ENCODE measurements at places on chromosomes 1 and 21.

- no peak for DNase-seq
These were observed 20.0 kb upstream of the SYT6 start for GRCh38 chr1:114173680-114174079.

DNA sequence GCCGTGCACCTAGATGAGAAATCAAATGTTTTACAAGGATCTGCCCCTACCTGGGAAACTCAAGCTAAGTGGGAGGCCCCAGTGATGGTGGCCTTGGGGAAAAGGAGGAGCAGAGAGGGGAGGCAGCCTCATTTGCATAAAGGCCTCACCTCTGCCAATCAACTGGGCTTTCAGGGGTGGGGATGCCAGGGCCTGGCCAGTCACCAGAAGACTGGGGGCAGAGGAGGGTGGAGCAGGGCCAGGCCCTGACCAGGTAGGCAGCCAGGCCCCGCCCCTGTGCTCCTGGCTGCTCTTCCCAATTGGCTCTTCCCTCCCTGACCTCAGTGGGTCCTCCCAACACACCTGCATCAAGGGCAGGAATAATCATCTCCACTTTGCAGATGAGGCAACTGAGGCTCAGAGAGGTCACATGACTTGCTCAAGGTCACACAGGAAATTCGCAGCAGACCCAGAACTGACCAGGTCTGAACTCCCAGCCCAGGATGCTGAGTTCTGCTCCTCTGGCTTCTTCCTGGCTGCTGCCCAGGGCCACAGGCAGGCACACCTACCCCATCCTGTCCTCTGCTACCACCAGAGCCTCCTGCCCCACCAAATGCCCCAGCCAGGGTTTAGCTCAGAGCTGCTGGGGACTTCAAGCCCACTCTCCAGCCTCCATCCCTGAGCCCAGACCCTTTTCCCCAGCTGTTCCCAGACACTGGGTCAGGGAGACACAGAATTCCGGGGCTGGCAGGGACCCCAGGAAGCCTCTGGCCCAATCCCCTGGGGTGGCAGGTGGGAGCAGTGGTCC is 677.9 kb downstream of the MATN1 start:
- DNase-seq = no peak

DNA sequence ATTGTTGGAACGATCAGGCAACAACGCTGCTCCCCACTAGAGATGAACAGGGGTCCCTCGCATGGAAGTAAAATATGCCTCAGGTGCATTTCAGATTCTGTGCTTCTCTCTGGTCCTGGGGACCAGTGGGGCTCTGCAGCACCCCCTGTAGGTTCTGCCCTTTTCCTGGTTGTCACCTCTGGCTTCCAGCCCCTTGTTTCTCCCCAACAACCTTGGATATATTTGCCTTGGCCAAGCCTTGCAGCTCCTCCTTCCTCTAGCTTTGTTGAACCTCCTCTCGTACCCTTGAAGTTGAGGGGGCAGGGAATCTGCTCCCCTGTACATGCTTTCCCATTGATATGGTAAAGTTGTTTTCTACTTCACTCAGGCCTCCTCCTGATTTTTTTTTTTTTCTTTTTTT is 5.4 kb upstream of the RGSL1 start:
- no peak for DNase-seq

DNA sequence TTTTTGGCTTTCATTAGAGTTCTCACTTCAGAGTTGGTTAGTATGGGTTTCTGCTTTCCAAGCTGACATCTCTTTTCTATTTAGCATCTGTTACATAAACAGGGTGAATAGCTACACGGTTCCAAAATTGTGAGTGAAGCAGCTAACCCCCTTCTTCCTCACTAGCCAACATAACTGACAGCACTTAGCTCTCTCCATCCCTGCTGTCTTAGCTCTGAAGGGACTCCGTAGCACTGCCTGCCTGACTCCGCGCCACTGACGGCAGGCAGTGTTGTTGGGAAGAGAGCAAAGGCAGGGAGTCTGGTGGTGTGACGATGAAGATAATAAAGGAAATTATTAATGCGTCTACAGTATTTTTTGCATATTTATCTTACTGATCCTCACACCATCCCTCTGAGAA is 247.0 kb downstream of the PTBP2 start:
- no peak for DNase-seq

- DNase-seq = no peak
These were observed 245.2 kb downstream of the TRABD2B start for GRCh38 chr1:47751996-47752451.

- DNase-seq = no peak
These were observed 924 bp upstream of the CAMSAP2 start for GRCh38 chr1:200737647-200738291.

- DNase-seq = no peak
These were observed 561.8 kb upstream of the ADAMTS5 start for GRCh38 chr21:27528697-27529096.

DNA sequence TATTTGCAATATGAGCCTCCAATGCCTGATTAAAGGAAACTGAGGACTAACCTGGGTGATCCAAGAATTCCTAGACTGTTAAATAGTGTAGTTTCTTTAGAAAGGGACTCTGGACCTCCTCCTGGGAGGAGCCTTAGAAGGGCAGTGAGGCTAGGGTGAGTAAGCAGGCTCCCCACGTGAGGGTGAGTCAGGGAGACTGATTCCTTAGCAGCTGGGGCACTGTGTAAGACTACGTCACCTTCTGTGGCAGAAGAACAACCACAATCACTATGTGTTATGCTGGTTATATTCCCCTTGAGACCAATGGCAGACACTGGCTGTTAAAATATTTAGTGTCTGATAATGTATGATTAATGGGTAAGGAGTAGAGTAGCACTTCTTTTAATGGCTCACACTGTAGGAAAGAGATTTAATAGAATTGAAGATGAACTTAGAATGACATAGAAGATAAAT is 53.3 kb upstream of the SYT14 start:
- no peak for DNase-seq

- DNase-seq = no peak
These were observed 1288.3 kb upstream of the B3GALT2 start for GRCh38 chr1:194474701-194475100.

GRCh38 chr21:18715606-18716005 is 312.0 kb upstream of the TMPRSS15 start:
- DNase-seq = no peak

DNA sequence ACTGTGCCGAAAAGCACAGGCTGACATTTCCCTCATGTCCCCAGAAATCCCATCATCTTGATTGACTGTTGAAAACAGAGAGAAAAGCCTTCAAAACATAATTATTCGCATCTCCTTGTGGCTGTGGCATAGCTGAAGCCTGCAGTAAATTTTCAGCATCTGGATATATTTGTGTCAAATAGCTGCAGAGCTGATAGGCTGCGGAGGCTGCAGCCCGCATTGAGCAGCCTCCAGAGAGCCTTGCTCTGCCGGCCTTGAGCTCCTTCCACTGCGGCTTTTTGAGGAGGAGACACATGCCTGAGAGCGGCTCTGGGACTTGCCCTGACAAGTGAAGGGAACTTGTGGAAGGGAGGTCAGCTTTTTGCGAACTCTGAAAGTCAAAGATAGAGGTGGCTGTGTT is 144.7 kb downstream of the RYR2 start:
- DNase-seq = no peak

DNA sequence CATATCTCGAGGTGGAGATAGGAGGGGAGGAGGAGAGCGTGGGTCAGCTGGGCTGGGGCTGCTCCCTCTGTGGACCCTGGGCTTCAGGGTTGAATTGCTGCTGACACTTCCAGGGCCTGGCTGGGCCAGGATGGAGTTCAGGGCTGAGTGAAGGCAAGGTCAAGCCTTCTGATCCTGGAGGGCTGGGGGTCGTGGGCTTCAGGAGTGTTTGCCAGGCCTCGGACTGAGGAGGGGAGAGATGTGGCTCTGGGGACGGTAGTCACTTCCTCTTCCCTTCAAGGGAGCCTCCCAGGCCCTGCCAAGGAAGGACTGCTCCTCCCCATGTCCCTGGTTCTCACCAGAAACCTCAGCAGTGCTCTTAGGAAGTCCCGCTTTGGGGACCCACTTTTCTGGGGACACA is 12.1 kb upstream of the FAM131C start:
- no peak for DNase-seq

DNA sequence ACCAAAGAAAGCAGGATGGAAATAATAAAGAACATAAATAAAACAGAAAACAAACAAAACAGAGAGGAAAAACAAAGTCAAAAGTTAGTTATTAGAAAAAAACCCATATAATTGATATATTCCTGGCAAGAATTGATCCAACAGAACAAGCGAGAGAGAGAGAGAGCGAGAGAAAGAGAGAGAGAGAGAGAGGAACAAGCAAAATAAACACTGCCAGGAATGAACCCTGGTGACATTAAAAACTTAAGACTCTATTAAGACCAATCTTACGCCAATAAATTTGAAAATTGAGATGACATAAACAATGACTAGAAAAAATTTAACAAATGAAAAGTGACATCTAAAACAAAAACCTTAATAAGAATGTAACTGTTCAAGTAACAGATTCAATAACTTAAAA is 64.1 kb downstream of the COP1 start:
- no peak for DNase-seq

DNA sequence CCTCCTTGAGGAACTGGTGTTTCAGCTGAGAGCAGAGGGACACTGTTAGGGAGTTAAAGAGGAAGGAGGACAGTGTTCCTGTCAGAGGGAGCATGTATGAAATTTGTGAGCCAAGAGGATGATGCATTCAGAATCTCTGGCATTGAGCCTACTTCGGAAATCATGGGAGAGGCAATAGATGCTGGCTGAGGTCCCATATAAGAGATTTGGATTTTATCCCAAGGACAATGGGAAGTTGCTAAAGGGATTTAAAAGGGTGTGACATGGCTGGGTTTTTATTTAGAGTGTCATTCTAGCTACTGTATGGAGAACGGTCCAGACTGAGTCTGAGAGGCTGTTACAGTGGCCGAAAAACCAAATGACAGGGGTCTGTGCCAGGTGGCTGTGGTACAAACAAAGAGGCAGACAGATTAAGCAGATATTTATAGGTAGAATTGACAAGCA is 403.2 kb upstream of the B3GALT2 start:
- no peak for DNase-seq

GRCh38 chr1:239367196-239367810 is 19.1 kb upstream of the CHRM3 start:
- no peak for DNase-seq

- DNase-seq = no peak
These were observed 35.9 kb upstream of the NFIA start for GRCh38 chr1:61046434-61046833.

GRCh38 chr1:53622531-53622930 is 116.4 kb downstream of the GLIS1 start:
- no peak for DNase-seq

DNA sequence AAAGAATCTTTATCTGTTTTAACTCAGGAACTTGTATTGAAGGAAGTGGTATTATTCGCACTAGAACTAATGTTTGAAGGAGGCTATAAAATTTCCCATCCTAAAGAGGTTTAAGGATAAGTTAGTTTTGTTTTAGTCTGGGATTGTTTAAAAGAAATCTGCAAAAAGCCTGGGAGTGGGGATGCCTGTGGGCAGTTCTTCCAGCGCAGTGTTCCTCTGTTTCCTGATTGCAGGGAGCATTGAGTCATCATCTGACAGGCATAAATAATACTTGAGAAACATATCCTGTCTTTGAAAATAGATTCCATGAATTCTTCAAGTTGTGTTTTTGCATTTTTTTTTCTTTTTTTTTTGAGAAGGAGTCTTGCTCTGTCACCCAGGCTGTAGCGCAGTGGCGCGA is 350.8 kb upstream of the PTBP2 start:
- no peak for DNase-seq

DNA sequence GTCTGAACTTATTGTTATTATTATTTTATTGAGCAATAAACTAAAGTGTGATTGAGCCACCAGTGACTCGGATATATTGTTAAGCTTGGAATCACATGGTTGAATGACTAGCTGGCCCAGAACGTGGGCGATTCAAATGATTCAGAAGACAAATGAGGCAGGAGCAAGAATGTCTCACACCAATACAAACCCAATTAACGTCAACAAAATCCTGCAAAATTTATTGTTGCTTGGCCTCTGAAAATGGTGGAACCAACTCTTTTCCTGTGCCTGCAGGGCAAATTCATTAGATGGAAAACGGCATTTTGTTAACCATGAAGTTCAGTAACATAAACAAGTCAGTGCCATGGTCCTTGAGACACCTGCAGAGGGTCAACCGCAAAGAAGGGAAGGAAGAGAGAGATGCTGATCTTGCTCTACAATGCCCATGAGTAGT is 482.0 kb downstream of the SETD4 start:
- no peak for DNase-seq

GRCh38 chr1:150121236-150121862 is 28.4 kb upstream of the PLEKHO1 start:
- peak; percentile 25 for DNase-seq

DNA sequence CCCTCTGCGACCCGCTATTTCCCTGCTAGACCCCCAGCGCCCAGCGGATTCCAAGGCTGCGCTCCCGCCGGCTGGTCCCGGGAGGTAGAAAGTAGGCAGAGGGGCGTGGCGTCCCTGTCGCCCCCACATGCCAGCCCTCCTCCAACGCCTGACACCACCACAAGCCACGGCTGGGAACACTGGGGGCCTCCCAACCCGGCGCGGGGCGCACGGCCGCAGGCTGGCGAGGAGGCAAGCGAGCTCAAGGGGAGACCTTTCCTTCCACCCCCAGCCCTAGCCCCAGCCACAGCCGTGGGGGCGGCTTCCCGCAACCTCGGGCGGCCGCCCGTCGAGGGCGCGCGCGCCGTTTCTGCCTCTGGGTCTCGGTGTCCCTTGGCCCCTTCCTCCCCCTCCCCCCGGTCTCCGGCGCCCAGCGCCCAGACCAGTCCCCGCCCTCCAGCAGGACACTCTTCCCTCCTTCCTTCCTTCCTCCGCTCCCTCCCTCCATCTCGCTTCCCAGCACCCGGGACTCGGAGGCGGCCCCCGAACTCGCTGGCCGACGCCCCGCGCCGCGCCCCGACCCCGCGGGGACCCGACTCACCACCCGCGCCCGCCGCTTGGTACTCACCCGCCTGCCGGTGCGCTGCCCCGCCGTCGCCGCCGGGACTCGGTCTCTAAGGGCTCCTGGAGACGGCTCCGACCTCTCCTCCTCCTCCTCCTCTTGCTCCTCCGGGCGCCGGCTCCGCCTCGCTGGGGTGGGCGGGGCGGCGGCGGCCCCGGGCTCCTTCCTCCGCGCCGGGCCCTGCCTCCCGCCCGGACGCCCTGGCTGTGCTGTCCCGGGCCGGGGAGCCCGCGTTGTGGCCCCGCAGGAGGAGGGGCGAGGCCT is at the start of gene GNG12:
GNG12 (minus strand) TSS at position 731 of the 865 bp plus-strand sequence. CDS start 125,781 bp downstream, outside the sequence.
- DNase-seq = no peak

DNA sequence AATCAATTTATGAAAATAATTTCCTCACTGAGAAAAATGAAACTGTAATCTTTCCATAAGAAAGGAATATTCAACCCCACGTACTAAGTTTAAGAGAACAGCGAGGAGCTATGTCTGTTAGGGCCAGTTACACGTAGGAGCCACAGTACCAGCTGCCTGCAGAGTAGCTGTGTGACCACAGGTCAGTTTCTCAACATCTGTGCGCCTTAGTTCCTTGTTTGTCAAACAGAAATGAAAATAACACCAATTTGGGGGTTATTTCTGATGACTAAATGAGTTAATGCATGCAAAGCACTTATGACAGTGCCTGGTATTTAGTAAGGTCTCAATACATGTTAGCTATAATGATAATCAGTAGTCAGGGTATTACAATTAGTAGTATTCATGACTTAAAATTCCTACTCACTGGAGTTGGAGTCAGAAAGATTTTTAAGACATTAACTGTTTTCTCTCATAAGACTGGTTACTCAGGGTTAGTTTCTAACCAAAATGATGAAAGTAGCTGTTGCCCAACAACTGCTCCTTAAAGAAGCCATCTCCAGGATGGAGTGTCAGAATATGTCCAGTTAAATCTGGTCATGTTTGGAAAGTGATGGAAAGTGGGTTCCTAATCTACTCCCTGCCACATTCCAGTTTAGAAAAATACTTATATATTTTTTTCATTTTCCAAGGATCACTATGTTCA is 85.8 kb upstream of the ZNF648 start:
- DNase-seq = peak; percentile 8

GRCh38 chr1:225987491-225988316 is 11.4 kb downstream of the SDE2 start:
- DNase-seq = peak; percentile 58
